GM04504 (cell line): ENCODE measurements at places on chromosomes 11 and 22.

DNA sequence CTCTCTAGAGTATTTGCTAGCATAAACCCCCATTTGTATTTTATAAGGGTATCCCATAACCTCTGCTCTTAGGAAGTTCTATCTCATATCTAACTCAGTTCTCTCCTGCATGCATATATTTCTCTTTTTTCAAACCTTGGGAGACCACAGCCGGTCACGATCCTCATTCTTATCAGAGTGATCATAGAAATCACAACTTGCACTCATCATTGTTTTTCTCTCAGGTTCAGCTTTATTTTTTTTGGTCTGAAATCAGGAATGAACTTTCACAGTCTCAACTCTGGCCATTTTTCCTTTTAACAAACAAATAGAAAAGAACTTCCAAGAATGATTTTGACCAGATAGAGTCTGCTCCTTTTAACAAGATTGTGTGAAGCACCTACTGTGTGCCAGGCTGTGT, 98.6 kb upstream of the BLID start:
- no peak for DNase-seq

GRCh38 chr11:12800871-12801270, 126.7 kb downstream of the TEAD1 start:
- no peak for DNase-seq

DNA sequence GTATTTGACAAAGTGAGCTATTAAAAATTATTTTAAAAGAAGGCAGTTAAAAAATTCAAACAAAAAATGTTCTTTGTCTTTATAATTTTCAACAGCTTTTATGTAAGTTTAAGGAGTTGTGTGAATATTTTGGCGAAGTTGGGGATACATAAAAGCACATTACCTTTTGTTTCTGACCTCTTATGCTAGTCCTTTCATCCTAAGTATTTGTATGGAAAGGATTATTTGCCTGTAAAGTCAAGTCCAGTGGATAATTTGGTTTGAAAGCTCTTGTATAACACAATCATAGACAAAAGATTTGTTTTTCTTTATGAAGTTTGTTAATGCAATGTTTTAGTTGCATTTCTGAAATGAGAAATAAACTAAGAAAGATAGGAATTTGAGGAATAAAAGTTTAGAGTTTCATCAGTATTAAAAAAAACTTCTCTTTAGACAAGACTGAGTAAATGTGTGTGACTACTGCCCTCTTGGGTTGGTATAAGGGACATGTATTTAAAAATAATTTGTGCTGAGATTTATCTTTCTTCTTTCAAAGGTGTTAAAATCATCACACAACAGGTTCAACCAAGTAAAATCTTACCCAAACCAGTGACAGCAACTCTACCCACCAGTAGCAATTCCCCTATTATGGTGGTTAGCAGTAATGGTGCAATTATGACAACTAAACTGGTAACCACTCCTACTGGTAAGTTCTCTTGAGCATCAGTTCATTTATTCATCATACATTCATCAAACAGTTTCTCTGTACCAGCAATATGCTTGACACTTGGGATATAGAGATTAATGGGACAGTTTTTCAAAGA, 68.2 kb downstream of the EMSY start:
- DNase-seq, result peak; percentile 5

DNA sequence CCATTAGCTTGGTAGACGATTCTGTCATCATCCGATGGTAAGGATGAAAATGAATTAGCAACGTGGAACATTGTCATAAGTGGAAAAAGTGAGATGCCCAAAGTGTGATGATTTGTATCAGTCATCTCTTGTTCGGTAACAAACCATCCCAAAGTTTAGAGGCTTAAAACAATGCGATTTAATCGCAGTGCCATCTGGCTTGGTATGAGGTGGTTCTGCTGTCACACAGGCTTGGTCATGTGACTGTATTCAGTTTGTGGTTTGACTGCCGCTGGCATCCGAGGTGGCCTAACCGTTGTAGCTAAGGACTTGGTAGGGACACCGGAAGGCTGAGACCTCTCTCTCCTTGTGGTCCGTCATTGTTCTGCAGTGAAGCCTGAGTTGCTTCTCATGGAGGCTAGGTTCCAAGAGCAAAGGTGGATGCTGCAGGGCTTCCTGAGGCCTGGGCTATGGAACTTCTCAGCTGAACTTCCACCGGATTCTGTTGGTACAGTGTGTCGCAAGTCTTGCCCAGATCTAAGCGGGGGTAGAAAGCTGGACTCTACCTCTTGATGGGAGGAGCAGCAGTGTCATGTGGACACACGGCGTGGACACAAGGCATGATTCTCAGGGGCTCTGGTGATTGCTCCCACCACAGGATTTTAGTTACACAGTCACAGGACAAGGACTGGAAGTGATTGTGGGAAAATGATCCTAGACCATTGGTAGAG, 36.3 kb downstream of the BCR start:
- DNase-seq, result no peak
